Smooth muscle cell of trachea (primary cell): ENCODE measurements at places on chromosomes 5 and 9. TPM values are rescaled to one million over a fixed set of nuclear protein-coding genes. Genes with fewer than 3 reads are reported as not detected.

Gene USP20
- total RNA-seq = 15.1 and 17.0 TPM in 2 replicates

Gene GNPDA1
- total RNA-seq = 81.4 and 172 TPM in 2 replicates

Gene PNPLA7
- 1.3 and 2.0 TPM in 2 replicates for total RNA-seq

Gene IL3
- total RNA-seq = not detected in 2 replicates

Gene SLIT3
- total RNA-seq = 4.1 and 15.9 TPM in 2 replicates

Gene MEIKIN
- total RNA-seq = not detected in 2 replicates

Gene BTNL8
- total RNA-seq = not detected in 2 replicates
